Mucosa of descending colon (tissue), 3 donors: ENCODE measurements at places on chromosomes 12 and 14. TPM values are rescaled to one million over a fixed set of nuclear protein-coding genes. Genes with fewer than 3 reads are reported as not detected.

- no peak for DNase-seq
These were observed 54.2 kb downstream of the LRRC74A start for GRCh38 chr14:76880449-76880848.

- DNase-seq: no peak
These were observed 133.2 kb downstream of the PRKCH start for GRCh38 chr14:61454545-61454944.

GRCh38 chr14:24311837-24312615, 724 bp downstream of the LTB4R start:
- no peak for DNase-seq

GRCh38 chr12:71237128-71237527, 79.3 kb upstream of the TSPAN8 start:
- no peak for DNase-seq

CCDC175 gene
- 0.60 TPM for total RNA-seq

OTOGL gene
- total RNA-seq: 0.10 TPM

RNASE4 gene
- 35.9 TPM for total RNA-seq
